Cortex of kidney (tissue), 1 donor: ENCODE measurements at places on chromosomes 5 and 9.

DNA sequence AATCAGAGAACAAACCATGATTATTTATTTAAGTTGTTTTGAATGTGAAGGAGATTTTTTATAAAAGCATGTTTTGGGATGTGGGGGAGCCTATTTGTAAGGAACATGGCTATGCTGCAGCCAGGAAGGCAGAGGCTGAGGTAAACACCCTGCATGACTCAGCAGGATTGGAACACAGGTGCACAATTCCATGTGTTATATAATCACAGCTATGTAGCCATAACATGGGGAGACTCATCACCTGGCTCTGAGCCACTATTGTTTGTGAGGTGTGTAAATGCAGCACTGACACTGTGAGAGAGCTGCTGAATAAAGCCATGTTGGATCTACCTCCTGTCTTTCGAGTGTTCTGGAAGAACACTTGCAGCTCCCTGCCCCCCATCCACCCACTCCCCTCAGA is 1009.8 kb downstream of the DNAH5 start:
- no peak for DNase-seq

GRCh38 chr5:134989266-134989830 is 21.6 kb downstream of the CATSPER3 start:
- DNase-seq: no peak

DNA sequence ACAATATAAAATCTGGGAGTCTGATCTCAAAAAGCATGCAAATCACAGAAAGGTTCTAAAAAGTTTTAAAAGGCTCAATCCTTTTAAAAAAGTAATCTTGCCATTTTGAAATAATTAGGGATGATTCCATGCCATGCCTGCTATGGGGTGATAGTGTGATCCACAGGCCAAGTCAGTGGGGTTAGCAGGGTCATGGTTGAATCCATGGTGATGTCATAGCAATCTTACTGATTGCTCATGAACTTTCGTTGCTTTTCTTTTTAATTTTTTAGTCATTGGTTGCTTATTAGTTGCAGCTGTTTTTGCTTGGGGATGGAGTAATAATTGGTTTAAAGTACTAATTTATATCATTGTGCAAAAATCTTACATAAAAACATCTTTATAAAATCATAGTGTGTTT is 485.0 kb downstream of the ENC1 start:
- no peak for DNase-seq

DNA sequence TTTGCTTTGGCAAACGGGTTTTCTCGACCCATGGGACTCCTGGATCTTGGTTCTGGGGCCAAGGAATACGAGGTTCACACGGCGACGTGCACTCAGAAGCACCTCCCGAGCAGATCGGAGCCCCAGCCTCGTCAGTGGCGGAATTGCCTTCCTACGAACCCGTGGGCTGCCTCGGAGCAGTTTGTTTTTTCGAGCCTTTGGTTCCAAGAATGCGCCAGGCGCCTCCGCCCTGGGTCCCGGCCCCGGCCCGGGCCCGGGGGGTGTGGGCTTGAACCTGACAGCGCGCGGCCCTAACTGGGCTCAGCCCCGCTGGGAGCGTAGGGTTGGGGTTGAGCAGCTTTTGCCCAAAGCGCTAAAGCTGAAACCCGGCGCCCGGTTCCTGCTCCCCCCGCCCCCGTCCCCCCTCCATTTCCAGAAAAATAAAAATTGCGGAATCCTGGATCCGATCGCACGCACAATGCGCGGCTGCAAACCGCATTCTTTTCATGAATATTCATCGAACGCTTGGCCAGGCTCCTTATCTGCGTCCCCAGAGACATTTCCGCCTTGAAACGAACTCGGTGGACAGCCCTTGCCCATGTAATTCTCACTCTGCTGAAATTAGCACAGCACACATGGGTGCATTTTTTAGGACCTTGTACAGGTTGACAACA is 1.0 kb downstream of the BASP1 start:
- no peak for DNase-seq

GRCh38 chr5:127011153-127011552 is 19.2 kb downstream of the MARCHF3 start:
- no peak for DNase-seq

DNA sequence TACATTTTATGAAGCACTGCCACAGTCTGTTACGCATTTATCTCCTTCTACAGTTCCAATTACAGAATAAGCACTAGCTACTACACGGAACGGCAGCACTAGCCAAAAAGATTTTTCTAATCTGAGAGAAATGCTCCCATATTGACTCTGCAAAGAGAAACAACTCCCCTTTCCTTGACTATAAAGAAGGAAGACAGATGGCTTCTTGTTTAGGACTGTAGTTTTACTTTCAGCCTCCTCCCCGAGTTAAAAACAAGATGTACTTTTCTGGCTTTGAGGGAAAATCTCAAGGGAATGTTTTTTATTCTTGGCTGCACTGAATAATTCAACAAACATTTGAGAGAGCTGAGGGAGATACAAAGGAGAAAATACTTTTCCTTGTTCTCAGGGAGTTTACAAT is 1.9 kb upstream of the SLC44A1 start:
- DNase-seq: no peak

DNA sequence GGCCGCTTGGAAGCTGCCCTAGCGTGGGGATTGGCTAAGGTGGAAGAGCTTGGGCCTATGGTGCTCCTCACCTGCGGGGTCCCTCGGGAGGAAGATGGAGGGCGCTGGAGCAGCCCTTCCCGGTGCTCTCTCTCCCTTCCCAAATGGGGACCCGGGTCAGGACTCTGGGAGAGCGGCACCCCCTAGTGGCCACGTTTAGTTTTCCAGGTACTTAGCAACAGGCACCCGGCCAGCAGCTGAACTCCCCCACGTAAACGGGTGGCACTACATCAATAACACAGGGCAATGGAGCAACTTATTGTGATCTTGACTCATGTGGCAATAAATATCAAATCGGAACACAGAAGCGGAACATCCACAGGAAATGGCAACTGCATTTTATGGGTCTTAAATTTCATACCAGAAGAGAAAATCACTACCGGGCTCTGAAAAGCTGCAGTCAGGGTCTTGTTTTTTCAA is 316.6 kb downstream of the AGTPBP1 start:
- no peak for DNase-seq

DNA sequence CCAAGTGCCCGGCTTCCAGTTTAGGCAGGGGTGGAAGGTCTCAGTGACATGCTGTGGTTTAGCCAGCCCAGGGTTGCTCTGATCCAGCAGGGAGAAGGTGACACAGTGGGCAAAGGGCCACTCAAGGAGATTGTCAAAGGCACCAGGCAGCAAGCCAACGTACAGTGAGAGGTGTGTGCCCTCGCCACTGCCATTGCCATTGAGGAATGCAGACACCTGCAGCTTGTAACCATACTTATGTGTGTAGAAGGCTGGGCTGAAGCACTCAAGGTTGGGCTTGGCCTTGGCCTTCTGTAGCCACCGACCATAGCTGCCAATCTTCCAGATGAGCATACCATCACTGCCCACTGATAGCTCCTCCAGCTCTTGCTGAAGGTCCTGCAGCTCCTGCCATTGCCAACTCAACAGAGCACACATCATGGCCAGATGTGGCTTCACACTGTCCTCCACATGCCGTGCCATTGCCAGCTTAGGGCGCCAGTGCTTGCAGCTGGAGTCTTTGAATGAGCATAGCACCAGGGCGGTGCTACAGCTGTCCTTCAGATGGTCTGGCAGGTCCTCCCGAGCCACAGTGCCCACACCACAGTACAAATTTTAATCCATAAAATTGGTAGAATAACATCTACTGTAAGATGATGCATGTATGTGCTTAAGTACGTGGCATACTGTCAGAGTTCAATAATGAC is 59.7 kb upstream of the HMHB1 start:
- DNase-seq: no peak

GRCh38 chr9:121684381-121685145 is 33.1 kb downstream of the DAB2IP start:
- DNase-seq: no peak

GRCh38 chr5:132428484-132429462 is 59.3 kb downstream of the SLC22A5 start:
- DNase-seq: no peak

DNA sequence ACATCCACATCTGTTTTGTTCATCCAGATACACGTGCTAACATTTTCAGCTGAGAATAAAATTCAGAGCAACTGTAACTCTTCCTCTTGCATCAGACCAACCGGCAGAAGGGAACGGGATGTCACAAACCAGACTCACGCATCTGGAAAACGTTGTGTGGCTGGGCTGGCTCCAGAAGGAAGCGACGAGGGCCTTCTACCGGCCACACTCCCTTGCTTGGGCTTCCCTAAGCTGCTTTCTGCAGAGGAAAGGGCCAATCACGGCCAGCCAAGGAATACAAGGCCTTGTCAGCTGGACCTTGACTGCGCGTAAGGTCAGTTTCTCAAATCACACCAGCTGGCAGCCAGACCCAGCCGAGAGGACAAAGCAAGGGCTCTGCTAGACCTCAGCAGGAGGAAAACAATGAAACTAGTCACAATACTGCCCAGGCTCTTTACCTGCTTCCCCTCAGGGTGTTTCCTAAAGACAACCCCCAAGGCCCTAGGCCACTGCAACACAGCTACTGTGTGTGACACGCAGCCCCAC is 106.1 kb downstream of the THBS4 start:
- no peak for DNase-seq

DNA sequence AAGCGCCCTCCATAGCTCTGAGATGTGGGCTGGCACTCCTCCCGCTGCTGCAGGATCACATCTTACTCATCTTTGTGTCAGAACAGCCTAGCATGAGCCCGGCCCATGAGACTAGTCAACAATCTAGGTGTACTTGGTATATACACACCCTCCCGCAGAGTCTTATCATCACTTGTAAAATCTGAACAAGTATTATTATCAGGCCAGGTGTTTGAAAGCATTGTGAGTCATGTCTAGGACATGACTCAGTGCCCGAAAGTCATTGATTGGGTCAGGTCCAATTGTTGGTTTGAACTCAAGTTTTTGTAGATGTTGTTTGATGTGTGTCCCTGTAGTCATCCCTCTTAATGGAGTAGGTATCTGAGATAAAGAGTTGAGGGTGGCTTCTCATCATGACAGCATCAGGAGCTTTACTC is 108.7 kb downstream of the CFAP90 start:
- DNase-seq: no peak

DNA sequence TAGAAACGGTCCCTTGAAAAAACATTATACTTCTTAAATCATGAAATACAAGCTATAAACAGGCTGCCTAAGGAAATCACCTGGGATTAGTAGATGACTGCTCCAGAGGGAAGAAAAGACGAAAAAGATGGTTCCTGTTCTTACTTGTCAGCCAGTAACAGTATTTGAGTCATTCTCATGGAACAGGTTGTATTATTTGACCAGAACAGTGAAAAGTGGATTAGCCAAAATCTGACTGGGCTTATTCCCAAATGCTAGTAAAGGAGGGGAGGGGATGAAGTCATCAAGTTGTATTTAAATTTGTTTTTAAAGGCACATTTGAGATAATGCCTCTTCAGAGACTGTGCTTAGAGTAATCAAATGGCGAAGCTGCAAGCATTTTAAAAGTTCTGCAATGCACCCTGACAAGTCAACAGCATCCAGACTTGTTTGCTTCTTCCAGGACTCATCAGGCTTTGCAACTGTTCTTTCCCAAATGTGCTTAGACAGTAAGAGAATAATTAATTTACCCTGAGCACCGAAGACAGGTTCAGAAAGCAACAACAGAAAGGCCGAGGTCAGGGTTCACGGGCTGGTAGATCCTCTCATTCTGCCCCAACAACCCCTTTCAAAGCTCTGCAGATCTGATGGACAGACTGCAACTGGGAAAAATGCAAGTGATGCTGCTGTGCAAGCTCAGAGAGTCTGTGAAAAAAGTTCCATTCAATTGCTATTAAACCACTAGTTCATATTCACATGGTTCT is 800.6 kb downstream of the KCTD16 start:
- no peak for DNase-seq

DNA sequence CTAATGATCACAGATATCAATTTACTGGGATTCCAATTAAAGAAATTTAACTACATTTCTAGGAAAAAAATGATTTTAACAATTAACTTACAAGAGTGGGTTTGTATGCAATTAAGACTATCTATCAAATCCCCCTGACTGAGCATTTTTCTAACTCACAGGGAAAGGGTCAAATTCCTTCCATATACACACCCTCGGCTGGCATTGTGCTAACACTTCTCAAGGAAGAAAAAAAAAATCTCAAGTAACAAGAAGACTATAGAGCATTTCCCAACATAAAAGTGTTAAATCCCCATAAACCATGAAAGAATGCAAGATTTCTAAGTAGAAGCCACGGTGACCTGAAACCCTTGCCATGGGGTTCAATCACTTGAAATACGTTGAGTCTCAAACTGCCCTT is 368.8 kb downstream of the GLIS3 start:
- DNase-seq: no peak

- DNase-seq: no peak
Observed at GRCh38 chr5:2300861-2301574, 418.3 kb upstream of the IRX4 start.

DNA sequence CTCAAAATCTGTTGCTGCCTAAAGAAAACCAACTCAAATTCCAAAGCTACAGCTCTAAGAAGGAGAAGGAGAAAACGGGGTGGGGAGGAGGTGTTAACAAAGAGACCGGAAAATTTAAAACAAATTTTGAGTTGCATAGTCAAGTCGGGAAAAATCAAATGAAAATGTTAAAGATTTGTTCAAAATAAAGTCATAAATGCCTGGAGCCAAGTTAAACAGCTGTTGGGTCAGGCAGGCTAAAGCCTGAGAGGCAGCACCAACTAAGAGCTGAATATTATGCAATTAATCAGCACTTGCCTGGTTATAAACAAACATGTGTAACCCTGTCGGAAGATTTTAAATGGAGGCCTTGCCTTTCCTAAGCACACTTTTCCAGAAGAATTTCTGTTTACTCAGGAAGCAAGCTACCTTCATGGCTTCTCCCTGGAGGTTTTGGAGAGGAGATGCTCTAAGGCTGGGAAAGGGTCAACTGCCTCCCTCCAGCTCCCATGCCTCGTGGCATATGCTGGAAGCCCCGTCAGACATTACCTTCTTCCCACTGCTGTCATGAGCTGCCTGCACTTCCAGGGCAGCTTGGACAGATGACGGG is 270.5 kb downstream of the DMRT2 start:
- no peak for DNase-seq

DNA sequence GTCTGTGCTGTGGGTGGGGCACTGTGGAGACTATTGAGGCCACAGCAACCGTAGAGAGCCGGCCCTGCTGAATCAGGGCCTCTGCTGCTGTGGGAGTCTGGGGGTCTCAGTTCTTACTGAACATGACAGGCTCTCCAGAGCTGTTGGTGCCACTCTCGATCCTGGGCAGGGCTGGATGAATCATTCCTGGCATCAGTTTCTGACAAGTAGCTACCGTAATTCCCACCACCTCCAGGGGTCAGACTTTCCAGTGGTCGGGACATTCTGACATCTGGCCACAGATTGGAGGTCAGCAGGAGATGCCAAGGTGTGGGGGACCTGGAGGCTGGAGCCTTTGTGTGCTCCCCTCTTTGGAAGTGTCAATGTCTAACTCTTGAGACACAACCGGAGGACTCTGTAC is 188.4 kb downstream of the IRX2 start:
- DNase-seq: no peak

- DNase-seq: no peak
Observed at GRCh38 chr9:91082731-91083130, 279.0 kb downstream of the AUH start.

- no peak for DNase-seq
Observed at GRCh38 chr9:97313243-97313642, 5.8 kb downstream of the CCDC180 start.

GRCh38 chr5:14142202-14142826 is 828 bp upstream of the TRIO start:
- DNase-seq: no peak
